Activated CD4-positive, alpha-beta T cell treated with anti-CD3 and anti-CD28 coated beads, Interleukin-2, amount 50 U/mL, for 16 hours (primary cell): ENCODE measurements at places on chromosomes 7 and 10.

GRCh38 chr10:96287392-96288105 lies 16.2 kb upstream of the BLNK start:
- DNase-seq: no peak

- DNase-seq: no peak
Measured at GRCh38 chr7:111787741-111788140, 225.4 kb upstream of the IMMP2L start.

DNA sequence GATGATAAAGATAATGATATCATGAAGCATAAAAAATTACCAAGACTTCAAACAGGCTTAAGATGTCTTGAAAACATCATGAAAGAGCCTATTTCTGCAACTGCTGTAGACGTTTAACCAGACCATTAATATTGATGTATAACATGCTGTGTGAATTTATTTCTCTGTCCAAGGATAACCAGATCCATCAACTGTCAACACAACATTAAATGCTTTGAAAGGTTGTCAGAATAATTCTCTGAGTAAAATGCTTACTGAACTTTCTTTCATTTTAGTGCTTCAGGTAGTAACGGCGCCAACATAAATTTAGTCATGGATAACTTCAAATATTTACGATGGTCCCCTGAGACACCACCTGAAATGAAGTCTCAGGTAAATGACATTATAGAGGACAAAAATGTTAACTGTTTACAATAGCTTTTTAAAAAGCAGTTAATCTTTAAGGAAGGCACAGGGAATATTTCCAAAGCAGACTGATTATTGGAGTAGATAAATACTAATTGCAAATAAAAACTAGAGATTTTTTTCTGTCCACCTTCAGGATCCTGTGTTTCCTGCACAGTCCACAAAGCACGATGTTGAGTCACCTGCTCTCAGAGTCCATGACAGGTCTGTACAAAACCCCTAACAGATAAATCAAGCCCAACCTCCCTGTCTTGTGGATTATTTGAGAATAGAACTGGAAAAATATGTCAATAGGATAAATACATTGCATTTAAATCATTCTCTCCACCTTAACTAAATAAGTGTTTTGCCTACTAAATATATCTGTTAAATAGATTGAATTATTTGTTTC lies 1213.2 kb downstream of the XPNPEP1 start:
- no peak for DNase-seq

DNA sequence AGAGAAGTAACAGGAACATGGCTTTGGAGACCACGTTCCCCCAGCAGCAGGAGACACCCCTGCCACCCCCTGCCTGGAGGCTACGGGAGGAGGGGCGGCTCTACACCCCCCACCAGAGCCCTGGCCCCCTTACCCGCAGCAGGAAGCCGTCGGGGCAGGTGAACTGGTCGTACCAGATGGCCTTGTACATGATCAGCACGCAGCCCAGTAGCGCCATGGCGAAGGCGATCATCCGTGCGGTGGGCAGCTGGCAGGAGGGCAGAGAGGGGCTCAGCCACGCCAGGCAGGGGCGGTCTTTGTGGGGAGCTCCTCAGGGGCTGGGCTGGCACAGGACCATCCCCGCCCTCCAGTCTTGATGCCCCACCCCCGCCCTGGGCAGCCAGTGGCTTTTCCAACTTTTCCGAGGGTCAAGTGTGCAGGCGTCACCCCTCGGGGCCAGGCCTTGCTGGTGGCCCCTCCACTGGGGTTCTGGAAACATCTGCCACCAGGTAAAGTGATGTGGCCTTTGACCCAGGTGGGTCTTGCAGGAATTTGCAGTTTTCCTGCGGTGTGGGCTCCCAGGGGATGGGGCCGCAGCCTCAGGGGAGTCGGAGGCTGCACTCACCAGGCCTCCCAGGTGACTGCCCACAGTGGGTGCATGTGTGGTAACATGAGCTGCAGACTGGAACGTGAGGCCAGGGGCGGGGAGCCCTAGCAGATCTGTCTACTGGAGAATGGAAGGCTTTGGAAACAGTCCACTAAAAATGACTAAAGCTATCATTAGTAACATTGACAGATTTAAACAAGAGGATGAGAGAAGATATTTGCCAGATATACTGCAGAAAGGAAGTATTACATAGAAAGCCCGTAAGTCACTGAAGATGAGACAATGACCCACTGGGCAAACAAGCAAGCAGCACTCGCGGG lies 9.7 kb downstream of the CALY start:
- no peak for DNase-seq

- DNase-seq: no peak
Measured at GRCh38 chr7:67786021-67786420, 789.4 kb downstream of the TYW1 start.

DNA sequence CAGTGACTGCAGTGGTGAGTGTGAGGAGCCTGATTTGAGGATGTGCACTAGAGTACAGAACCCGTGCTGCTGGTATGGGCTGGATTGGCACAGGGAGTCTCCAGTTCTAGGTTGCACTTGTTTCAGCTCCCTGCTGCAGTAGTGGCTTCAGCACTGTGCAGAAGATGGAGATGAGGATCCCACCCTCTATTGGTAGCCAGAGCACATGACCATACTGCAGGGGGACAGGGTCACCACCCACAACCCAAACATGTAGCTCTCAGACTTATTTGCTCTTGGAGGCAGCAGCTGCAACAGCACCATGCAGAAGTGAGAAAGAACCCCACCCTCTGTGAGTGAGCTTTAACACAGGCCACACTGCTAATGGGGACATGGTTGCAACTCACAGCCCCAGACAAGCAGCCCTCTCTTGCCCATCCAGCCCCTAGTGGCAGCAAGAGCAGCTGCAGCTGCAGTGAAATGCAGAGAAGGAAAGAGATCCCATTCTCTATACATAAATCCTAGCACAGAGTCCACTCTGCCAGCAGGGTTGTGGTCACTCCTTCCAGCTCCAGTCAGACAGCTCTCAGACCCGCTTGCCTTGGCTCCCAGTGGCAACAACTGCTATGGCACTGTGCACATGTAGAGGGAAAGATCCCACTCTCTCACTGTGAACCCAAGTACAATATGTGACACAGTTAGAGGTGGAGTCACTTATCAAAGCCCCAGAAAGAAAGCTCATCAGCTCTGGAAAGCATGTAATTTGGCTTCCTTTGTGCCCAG lies 51.4 kb upstream of the SCIN start:
- DNase-seq: no peak

DNA sequence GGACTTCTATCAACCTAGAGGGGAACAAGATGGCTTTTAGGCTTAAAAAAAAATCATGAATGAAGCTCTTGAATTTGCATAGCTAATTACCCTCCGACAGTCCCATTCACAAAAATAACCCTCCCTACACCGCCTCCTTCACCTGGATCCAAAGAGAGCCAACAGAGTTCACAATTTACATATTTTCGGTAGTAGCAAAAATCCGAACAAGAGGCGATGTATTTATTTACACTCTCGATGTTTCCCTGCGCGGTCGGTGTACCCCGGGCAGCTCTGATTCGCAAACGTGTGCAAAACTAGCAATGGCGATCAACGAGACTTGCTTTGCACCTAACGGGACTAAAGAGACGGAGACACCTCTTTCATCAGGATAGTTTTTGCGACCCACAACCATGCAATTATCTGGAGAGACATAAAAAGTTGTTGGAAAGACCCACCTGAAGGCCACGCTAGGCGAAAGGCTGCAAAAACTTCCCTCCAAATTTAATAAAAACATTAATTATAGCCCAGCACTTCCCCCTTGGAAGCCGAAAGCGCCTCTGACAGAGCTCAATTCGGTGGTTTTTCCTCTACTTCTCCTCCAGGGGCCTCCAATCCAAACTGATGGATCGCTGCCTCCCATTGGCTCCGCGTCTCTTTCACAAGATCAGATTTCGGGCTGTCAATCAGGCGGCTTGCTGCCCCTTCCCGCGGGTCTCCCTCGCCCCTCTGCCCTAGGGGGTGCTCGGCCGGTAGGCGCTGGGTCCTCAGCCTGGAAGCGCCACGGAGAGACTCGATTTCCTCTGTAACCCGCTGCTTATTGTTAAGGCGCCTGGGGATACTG lies at the start of gene ETV1:
Gene ETV1, minus strand, starts transcription at position 541 of the 823 bp plus-strand sequence. CDS start 614 bp downstream, outside the sequence.
- DNase-seq: peak; percentile 24
